ENCODE measurements at places on chromosomes 6 and 20.

GRCh38 chr20:10897336-10897735, 223.5 kb upstream of the JAG1 start:
- DNase-seq, result no peak

DNA sequence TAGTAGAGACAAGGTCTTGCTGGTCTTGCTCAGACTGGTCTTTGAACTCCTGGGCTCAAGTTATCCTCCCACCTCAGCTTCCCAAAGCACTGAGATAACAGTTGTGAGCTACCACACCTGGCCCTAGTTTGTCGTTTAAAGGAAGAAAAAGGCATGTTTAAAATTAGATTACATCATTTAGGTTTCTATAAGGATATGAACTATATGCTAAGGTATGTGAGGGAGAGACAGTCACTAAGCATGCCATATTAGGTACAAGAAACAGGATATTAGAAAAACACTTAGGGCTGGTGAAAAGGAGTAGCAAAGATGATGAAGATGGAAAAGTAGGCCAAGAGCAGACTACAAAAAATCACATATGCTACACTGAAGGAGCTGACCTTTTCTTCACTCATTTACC, 106.4 kb downstream of the ASCC3 start:
- DNase-seq, result no peak

- no peak for DNase-seq
These were observed 332.3 kb downstream of the PTPRT start for GRCh38 chr20:42857446-42857845.

DNA sequence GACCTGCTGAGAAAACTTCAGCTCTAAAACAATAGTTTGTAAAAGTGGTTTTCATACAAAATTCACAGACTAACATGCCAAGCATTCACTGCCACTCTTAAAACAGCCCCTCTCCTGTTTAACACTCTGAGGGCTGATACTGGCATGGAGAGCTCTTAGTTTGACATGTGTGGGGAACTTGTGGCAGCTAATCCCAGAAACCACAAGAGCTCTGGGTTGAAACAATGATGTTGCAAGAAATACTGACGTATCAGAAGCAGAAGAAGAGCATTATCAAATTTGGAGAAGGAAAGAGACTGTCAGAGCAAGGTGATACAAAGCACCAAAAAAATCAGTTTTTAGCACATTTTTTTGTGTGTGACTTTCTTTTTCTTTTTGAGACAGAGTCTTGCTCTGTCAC, 5.1 kb downstream of the BEND3 start:
- no peak for DNase-seq

DNA sequence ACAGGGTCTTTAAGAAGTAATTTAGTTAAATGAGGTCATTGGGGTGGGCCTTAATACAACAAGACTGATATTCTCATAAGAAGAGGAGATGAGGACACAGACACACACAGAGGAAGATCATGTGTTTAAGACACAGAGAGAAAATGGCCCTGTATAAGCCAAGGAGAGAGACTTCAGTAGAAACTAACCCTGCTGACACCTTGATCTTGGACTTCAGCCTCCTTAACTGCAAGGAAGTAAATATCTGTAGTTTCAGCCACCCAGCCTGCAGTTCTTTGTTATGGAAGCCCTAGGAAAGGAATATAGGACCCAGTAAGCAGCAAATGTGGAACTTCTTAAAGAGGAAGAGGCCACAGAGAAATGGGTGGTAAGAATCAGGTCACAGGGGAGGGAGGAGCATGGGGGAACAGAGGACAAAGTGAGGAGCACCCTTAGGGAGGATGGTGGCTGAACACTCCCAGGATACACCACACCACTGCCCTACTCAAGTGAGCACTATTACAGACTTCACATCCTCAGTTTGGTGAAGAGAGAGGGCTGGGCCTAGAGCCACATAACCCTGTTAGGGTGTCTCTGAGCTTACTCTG, 762 bp downstream of the SIRPB1 start:
- no peak for DNase-seq
